Stimulated activated naive B cell treated with anti-CD40 and anti-IgM and Interleukin-4, amounts not matched to agents 10 μg/mL and 1 μg/mL and 100 μg/mL, for 72 hours (primary cell): ENCODE measurements at places on chromosomes 3 and 15.

DNA sequence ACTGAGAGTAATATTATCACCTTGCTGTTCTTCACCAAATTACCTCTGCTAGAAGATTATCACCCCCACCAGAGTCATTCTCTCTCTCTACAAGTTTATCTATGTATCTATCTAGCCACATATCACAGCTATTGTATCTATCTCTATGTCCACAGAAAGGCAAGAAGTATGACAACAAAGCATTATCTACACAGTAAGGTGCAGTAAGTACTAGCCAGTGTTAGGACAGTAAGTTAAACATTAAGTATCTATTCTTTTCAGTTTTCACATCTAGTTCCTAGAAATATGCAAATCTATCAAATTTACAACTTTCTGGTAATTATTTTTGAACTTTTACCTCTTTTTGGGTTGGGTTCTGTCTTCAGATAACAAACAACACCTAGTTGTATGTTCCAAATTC is 26.5 kb upstream of the XXYLT1 start:
- no peak for DNase-seq

- DNase-seq: no peak
Measured at GRCh38 chr3:189076449-189076848, 95.3 kb upstream of the TPRG1 start.

GRCh38 chr15:66006986-66007385 is 137.7 kb downstream of the RAB11A start:
- DNase-seq: no peak

- DNase-seq: no peak
Measured at GRCh38 chr15:89439764-89440163, 56.6 kb downstream of the RHCG start.

DNA sequence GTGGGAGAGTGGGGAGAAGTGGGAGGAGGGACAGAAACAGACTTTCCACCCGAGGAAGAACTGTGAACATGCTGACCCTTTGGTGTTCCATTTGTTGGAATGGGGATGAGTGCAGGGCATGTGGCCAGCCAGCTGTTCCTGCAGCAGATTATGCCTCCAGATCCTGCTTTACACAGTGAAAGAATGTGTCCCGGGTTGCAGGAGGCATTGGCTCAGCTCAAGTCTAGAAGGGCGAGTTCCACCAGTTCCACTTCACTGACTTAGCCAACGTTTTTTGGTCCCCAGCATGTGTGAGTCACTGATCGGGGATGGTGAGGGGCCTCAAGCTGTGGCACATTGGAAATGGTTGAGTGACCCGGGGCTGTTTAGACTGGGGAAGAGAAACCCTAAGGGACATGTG is 307.0 kb upstream of the ROPN1 start:
- DNase-seq: peak; percentile 47

DNA sequence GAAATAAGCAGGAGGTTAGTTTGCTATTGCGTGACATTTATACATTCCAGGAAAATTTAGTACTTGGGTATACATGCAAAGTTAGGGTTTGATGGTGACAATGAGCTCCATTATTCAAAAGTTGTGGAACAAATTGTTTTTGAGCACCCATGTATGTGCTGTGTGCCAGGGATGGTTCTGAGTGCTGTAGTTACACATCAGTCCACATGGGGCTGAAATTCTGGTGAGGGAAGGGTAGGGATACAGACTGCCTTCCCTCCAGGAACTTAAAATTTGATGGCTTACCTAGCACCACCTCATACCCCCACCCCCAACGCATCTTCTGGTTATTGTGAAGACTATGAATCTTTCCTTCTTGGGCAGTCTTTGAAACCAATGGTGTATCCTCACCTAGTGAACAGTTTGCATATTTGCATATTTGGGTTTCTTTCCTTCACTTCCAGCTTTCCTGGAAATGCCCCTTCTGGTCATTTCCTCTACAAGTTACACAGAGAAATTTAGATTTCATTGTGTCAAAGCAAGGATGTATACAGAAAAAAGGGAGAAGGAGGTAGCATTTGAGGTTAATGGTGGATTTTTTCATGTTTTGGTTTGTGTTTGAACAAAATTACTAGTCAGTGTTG is 222.0 kb upstream of the IL12A start:
- no peak for DNase-seq

DNA sequence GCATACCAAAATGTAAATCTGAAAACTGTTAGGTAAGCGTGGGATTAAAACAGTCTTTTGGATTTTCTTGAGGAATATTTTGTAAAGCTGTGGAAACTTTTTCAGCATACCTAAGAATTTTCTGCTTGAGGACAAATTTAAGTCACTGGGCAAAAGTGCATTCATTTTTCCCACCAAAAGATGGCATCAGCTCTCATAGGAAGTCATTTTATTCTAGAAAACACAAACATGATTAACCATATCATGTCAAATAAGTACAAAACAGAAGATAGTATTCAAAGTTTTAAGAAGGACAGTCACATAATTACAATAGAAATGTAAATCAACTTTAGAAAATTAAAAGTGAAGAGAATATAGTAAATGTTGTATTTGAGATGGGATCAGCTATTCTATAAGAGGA is 63.5 kb downstream of the SLC49A4 start:
- DNase-seq: no peak

GRCh38 chr15:27807335-27807734 is 291.8 kb downstream of the OCA2 start:
- no peak for DNase-seq

GRCh38 chr15:77028451-77029165 is 33.7 kb downstream of the PSTPIP1 start:
- no peak for DNase-seq
